ENCODE measurements at places on chromosomes 3 and 15. TPM values are rescaled to one million over a fixed set of nuclear protein-coding genes. Genes with fewer than 3 reads are reported as not detected.
A peak's percentile ranks its signal among the peaks of the same experiment; 100 is the strongest.

- no peak for DNase-seq
Observed at GRCh38 chr3:133388696-133389395, 11.0 kb upstream of the BFSP2 start.

Gene AGBL1
- total RNA-seq: not detected

GRCh38 chr15:29382862-29383261, 113.2 kb upstream of the NSMCE3 start:
- no peak for DNase-seq

GRCh38 chr3:2579206-2579605, 480.5 kb downstream of the CNTN4 start:
- no peak for DNase-seq

DNA sequence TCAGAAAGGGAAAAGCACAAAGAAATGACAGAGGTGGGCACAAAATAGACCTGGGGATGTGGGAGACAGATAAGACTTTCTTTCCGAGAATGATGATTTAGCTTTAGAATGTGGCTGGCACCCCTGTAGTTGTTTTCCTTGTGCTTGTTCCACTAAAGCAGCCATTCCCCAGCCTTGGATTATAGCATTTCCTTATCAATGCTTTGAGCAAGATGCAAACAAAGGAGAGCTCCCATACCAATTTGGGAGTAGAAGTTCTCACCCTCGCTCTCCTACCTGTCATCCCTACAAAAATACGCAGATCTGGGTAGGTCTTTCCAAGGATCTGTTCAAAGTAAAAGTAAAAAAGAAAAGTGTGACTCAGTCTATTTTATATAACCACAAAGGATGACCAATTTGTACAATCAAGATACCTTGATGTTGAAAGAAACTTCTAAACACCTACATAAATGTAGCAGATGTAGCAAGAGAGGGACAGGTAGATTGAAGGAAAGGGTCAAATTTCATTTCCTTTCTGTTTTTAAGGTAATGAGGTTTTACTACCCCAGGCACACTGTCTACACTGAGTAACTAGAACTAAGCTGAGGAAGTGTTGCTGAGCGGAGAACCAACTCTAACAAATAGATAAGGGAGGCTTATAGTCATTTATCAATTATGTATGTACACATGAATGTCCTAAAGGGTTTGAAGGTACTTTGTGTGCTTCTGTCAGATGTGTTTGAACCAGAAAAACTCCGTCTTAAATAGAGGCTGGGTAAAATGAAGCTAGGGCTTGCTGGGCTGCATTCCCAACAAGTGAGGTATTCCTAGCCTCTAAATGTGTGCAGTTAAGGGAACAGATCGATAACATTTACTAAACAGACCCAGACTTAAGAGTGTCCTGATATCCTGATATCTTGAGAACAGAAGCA, 91.1 kb upstream of the LRRN1 start:
- DNase-seq: peak; percentile 48

GRCh38 chr3:69122403-69122802, at the start of gene LMOD3:
TSS of gene LMOD3 (minus strand) at chr3:69122595. CDS start at chr3:69122386, 209 bp downstream.
- DNase-seq: no peak

Gene ONECUT1
- not detected for total RNA-seq

Gene ISLR2
- 0.15 TPM for total RNA-seq

DNA sequence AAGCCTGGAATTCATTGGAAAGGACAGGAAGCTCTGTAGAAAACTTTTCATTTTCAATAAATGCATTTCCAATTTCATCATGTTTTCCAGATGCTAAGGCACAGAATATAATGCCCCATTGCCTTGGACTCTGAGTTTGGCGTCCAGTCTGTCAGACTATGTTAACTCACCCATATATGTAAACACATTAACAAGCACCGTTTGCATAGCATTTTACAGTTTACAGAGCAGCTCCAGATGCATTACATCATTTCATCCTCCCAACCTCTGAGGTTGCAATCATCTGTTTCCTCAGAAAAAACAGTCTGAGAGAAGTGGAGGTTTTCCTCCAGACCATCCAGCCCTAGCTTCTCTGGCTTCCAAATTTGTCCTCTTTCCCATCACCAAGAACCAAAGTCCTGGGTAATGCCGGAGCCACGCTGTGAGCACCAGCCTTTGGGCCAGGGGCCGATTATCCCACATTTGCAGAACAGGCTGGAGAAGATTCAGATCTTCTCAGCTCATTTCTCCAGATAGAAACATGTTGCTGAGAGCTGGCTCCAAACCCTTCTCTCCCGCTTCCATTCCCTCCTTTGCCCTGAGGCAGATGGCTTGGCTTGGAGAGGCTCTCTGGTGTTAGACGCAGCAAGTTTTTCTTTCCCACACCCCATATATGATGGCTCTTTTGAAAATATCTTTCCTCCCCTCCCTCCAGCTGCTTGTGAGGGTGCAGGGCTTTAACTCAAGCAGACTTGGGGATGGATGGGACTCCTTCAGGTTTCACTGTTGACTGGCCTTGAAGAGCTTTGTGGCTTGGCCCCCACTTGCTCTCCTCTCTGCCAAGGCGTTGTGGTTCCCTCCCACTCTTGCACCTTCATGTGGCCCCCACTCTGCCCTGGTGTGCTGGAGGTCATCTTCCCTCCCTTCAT, 26.0 kb downstream of the CYP19A1 start:
- no peak for DNase-seq

DNA sequence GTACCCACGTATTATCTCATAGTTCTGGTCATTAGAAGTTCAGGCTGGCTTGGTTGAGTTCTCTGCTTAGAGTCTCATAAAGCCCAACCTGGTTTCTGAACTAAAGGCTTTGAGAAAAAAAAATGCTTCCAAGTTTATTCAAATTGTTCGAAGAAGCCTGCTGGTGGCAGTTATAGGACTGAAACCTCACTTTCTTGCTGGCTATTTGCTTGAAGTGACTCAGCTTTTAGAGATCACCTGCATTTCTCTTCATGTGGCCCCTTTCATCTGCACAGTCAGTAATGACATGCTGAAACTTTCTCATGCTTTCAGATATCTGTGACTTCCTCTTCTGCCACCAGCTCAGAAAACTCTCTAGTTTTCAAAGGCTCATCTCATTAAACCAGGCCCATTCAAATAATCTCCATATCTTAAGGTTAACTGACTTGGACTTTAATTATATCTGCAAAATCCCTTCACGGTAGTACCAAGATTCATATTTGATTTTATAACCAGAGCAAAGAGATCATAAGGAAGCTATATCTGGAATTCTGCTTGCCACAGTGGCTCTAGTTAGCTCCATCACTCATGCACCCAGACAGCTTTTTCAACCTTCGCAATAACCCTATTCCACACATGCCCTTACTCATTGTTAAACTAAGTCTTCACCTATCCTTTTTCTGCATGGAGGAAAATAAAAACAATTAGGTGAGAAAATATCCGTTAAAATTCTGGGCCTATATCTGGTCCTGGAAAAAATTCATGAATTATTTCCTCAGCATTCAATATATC, 433.8 kb upstream of the CBLB start:
- no peak for DNase-seq

DNA sequence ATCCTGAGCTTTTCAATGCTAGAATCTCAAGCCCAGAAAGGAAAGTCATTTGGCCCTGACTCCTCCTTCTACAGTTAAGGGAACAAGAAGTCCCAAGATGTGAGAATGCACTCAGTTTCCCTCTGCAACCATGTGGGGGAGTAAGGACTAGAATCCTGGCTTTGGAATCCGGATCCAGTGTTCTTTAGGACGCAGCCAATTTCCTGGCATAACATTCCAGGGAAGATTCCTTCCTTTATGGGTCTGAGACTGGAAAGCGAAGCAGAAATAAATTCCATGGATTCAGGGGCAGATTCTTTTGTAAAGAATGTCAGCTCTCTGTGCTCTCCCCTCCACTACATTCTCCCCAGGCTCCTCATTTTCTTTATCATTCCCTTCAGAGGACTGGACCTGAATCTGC, 151.8 kb upstream of the SOX14 start:
- DNase-seq: no peak

DNA sequence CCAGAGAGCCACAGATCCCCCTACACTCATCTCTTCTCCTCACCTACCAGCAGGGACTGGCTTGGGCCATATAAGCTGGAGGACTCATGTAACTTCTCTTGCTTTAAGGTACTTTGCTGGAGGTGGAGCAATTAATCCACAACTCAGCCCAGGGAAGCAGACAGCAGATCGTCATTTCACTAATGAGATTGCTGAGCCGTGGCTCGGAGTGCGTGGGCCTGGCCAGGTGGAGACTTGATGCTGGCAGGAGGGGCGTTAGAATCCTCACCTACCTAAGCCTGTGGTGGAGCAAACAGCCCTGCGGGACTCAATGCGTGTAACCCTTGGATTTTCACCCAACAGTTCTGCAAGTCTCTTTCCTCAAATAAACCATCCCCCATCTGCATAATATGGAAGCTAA, 253.2 kb downstream of the RORA start:
- no peak for DNase-seq

DNA sequence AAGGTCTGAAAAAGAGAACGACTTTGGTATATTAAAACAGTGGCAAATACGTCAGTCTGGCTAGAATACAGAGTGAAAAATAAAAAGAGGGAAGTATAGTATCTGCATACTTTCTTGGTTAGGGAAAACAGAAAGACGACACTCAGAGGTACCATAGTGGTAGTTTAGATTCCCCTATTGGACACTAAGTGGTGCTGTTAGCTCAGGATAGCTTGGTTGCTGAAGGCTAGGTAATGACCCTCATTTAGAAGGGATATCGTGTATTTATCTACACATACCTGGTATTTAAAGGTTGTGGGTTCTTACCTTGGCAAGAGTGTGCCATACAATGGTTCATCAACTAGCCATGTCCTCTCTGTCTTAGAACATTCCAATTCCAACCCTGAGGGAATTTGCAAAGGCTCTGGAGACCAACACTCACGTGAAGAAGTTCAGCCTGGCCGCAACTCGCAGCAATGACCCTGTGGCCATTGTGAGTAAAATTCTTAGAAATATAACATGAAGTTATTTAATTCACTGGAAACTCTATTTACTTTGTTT, 31.0 kb downstream of the TMOD2 start:
- peak; percentile 52 for DNase-seq

Gene MYLK
- 0.72 TPM for total RNA-seq

GRCh38 chr3:58965865-58966264, 84.0 kb downstream of the CFAP20DC start:
- DNase-seq: no peak

GRCh38 chr3:186966406-186966805, 36.1 kb downstream of the ST6GAL1 start:
- DNase-seq: no peak

GRCh38 chr3:178802993-178803693, 266.9 kb downstream of the KCNMB2 start:
- DNase-seq: no peak

DNA sequence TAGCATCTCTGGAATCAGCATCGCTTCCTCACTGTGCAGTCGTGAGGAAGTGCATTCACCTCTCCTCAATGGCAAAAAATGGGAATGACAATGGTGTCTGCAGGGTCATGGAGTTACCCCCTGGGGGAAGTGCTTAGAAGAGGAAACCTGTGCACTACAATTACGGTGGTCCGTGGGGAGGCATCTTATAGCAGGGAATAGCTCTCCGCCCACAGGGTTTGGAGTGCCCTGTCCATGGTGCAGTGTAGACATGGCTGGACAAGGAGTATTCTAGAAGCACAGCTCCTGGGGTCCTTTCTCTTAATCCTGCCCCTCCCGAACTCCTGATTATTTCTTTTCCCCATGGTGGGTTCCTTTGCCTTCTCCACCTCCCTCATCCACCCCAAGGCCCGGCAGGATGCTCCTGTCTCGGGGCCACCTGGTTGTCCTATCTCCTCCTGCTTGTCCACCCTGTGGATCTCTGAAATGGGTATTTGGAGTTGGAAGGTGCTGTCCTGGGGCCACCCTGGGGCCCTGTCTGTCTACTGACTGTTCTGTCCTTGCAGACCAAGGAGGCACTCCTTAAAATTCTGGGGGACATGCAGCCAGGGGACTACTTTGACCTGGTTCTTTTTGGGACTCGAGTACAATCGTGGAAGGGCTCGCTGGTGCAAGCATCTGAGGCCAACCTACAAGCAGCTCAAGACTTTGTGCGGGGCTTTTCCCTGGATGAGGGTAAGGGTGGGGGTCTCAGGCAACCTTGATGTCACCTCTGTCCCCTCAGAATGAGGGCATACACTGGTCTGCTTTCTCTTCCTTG, 5.2 kb downstream of the ITIH1 start:
- no peak for DNase-seq

DNA sequence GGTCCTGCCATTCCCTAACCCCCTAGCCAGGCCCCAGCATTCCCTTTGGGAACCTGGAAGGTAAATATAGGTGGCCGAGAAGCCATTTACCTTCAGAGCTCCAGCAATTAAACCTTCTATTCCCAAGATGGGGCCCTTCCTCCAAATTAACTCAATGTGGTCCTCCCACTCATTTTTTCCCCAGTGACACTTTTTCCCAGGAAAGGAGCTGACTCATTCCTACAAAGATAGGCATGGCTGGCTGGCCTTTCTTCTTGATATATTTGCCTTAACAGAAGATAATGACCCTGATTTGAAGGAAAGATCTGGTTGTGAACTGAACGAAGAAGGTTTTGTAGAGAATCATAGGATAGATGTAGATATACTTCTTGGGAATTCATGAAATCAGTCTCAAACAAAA, 279.0 kb upstream of the VEPH1 start:
- no peak for DNase-seq

DNA sequence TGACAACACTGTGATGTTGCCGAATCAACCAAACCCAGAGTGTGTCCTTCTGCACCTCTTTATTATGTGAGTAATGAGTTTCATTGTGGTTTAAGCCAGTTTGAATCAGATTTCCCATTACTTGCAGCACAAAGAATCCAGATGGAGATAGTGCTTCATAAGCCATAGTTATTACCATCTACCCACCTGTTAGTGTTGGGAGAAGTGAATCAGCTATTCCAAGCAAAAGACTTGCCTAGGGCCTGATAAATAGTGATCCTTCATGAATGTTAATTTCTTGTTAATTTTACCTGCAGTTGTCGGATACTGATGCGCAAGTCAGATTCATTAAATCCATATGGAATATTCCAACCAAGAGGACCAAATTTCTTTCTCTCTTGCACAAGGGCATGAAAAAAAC, 21.7 kb upstream of the ASB14 start:
- no peak for DNase-seq

- no peak for DNase-seq
Observed at GRCh38 chr15:97933589-97933988, 26.9 kb upstream of the ARRDC4 start.

Gene FOXB1
- total RNA-seq: 2.2 TPM

Measured in PC-9 (cell line).